Activated CD4-positive, alpha-beta memory T cell treated with anti-CD3 and anti-CD28 coated beads for 36 hours (primary cell): ENCODE measurements at places on chromosomes 3 and 15.

DNA sequence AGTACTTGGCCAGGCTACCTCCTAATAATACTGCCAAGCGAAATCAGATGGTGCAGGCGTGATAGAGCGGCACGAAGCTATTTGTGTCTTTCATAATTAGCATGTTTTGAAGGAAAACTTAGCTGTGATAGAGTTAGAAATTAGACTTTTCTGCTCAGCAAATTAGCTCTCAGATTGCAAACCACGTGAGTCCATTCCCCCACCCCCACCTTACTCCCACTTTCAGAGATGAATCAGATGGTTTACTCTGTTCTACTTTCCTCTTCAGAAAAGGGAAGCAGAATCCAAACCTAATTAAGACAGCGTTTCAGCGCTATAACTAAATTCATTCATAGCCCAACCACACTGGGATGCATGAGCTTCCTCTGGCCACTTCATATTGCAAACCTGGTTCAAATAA lies 214.6 kb downstream of the SLCO3A1 start:
- DNase-seq, result no peak

GRCh38 chr3:111831840-111832239 lies 27.2 kb upstream of the PHLDB2 start:
- peak; percentile 53 for DNase-seq

- DNase-seq, result no peak
Measured at GRCh38 chr3:79531566-79532295, 236.1 kb downstream of the ROBO1 start.

GRCh38 chr15:99434506-99435112 lies 131.2 kb upstream of the MEF2A start:
- DNase-seq, result no peak

- no peak for DNase-seq
Measured at GRCh38 chr3:45790596-45790995, 5.7 kb downstream of the SLC6A20 start.

DNA sequence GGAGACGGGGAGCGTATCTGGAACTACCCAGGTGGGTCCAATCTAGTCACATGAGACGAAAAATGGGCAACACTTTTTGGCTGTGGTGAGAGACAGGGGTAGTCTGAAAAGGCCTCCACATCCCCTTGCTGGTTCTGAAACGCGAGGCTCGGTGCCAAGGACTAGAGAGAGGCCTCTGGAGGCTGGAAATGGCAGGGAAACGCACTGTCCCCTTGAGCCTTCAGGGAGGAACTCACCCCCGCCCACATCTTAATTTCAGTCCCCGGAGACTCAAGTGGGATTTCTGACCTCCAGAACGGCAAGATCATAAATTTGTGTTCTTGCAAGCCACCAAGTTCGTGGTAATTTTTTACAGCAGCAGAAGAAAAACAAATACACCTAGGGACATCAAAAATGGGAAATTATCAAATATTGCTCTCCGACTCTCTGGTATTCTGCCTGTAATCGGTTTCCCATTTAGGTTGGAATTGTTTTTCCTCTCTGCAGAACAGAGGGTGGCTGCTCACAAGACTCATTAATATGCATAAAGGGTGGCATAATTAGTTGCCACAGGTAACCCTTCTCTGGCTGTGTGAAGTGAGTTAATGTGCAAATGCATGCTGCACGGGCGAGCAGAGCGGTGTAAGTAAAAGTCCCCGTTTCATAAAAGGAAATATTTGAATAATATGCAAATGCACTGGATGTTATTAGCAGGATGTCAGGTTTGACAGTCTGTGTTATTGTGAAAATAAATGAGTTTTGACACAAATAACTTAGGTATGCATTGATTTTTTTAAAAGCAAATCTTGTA lies 185.7 kb downstream of the ARRDC4 start:
- no peak for DNase-seq

DNA sequence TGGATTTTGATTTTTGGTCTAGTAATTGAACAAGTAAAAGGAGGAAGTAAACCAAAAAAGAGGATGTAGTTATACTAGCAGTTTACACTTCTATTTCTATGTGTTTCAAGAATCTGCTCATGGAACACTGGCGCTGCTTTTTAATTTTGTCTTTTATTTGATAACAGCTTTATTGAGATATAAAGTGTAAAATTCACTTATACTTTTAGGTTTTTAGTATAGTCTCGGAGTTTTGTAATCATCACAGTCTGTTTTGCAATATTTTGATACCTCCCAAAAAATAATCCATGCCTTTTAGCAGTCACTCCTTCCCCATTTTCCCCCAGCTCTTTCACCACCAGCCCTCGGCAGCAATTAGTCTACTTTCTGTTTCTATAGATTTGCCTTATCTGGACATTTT lies 18.0 kb downstream of the UBE2E2 start:
- DNase-seq, result no peak

GRCh38 chr3:195812366-195812765 lies 637 bp upstream of the MUC4 start:
- DNase-seq, result no peak

- no peak for DNase-seq
Measured at GRCh38 chr3:143771939-143772338, 76.3 kb downstream of the SLC9A9 start.

DNA sequence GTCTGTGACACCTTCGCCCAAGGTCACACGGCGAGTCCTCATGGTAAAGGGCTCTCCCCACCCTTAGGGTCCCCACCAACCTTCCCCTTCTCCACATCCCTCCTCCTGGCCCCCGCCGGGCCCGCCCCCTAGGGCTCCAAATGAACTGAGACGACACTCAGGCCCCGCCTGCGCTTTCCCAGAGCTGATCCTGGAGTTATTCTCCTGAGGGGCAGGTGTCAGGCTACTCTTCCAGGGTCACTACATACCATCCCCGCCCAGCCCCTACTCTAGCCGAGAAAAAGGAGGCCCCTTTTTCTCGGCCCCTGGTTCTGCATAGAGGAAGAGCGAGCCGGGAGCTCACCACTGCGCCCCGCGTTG lies 292 bp downstream of the USP4 start:
- peak; percentile 46 for DNase-seq

GRCh38 chr3:171456765-171457606 lies 3.2 kb downstream of the TNIK start:
- DNase-seq, result no peak

DNA sequence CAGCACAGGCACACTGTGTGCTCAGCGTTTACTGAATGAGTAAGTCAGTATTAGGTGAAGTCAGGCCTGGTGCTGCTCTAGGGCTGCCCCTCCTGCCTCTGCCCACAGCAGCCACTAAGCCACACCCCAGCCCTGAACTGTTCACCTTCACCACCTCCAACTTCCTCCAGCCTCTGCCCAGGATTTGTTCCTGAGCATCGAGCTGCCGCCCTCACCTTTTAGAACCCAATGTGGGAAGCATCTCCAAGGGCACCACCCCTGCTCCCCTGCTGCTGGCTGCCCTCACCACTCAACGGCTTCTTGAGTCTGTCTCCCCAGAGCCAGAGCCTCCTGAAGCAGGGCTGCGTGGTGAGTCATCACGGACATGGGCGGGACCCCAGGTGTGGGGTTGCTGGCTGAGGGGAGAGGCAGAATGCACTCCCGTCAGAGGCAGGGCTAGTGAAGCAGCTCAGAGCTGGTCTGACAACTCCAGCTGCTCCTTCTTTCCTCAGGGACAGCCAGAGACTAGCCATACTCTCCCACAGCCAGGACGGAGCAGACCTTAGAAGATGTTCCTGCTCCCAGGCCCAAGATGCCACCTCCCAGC lies 5.8 kb downstream of the HYAL2 start:
- peak; percentile 82 for DNase-seq

GRCh38 chr3:24493746-24494617 lies 668 bp downstream of the THRB start:
- DNase-seq, result no peak

- no peak for DNase-seq
Measured at GRCh38 chr15:33959844-33960548, 8.3 kb upstream of the CHRM5 start.

GRCh38 chr15:95292785-95293450 lies 1037.6 kb upstream of the NR2F2 start:
- DNase-seq, result no peak

DNA sequence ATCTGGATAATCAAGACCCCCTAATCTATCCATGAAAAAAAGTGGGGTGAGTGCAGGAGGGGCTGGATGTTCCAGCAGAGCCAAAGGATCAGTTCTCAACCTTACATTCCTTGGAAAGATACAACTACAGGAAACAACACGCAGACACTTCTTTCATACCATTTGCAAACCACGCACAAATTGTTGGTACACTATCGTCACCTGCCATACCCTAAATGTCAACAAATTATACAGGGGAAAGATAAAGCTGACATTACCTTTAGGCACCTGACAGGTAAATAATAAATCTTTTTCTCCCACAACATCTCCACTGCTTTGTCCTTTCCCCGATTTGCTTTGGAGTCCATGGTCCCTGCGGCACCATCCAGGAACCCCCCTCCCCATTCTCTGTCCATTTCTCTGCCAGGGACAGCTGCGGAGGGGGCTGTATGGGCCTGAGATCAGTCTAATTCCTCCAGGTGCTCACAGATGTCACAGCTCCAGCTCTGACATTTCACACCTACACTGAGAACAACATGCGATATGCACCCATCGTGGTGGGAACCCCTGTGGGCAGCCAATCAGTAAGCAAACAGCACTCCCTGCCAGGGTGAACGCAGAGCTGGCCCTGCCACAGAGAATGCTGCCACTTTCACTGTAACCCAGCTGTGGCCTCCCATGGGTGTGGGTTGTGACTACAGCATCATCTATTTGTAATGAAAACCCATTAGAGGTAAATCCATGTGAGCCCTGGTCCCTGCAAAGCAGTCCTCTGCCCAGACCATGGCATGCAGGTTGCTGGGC lies 37.7 kb upstream of the BCL2L10 start:
- DNase-seq, result no peak

DNA sequence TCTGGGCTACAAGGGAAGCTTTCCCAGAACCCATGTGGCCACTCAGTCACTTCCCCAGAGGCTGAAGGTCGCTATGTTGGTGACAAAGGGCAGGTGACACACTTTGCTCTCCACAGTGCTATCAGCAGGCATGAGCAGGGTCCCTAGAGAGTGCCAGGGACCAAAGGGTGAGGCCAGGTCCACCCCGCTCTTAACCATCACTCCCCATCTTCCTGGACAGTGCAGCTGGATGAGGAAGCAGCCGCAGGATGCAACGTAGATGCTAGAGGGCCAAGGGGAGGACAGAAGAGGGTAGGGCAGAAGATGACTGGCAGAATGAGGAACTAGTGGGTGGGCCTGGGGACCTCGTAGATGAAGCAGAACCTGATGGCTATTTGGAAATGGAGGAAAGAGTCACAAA lies 13.6 kb upstream of the LTF start:
- no peak for DNase-seq

- DNase-seq, result no peak
Measured at GRCh38 chr3:21573291-21573690, 177.7 kb downstream of the ZNF385D start.

DNA sequence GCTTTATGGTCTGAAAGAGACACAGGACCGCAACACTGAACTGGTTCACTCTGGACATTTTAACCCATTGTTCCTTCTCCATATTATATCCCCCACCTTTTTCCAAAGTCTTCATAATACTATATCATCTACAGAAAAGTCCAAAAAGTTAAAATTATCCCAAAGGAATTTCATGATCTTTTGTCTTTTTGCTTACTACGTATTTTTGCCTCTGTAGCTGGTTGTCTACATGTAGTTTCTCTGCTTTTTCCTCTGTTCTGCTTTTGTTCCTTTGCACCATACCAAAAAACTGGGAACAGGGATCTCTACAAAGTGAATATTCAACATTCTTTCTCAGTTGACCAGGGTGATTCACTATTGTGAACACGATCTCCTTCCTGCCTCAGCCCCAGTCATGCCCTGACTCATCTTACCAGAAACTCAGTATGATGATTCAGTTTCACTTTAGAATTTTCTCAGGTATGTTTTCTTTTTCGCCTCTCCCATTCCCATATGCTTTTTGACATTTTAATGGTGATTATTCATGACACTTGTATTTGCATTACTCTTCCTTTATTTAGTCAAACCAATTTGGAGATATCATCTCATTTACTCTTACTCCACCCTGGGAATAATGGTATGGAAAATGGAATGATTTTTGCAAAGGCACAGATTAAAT lies 14.5 kb downstream of the EMC4 start:
- DNase-seq, result peak; percentile 68

DNA sequence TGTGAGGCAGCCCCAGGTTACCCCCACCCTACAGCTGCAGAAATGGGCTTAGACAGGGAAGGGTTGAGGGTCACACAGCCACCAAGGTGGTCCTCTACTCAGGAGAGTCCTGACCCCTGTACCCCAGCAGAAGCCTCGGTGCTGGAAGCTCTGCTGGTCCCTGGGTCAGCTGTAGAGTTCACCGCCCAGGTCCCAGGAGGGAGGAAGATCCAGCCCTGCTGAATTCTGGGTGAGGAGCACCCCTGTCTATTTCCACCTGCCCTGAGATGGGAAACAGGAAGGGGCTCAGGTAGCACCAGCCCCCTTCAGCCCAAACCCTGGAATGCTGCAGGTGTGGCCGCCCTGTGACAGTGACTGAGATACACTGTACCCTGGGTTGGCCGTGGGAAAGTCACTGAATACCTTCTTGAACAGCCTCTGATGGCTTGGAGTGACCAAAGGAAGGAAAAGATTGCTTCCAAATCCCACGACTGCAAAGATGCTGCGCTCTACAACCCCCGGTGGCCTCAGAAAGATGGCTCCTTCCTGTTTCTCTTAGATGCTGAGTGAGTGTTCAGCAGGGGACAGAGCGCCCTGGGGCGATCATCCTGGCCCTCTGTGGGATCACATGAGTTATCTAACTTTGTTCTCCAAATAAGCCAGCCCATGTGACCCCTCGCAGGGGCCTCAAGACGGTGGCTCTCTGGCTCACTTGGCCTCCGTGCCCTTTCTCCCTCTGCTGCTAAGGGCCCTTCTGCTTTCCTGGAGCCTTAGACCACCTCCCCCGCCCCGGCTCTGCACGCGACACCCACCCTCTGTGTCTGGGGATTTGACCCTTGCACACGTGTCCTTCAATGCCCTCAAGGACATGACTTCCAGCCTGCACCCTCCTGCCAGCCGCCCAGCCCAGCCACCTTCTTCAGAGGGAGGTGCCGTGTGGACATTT lies 141.9 kb downstream of the NSMCE3 start:
- no peak for DNase-seq

- no peak for DNase-seq
Measured at GRCh38 chr3:189512039-189512438, 119.2 kb upstream of the TP63 start.

DNA sequence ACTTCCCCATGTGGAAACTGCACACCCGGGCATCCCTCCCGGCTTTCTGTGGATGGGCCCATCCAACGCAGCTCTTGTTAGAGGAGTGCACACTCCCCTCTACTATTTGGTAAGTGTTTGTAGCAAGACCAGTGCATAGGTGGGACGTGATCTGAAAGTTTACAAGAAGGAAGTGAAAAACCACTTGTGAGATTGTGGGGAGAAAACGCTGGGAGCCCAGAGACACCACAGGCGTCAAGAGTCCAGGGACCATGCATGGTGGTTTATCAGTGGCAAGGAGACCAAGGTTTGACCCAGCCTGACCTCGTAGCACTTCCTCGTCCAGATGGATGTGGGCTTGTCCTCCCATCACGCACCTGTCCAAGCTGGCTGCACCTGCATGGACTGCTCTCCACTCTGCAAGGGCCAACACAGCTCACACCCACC lies 51.6 kb downstream of the ATP10A start:
- no peak for DNase-seq

GRCh38 chr15:33125894-33126537 lies 68.5 kb downstream of the FMN1 start:
- DNase-seq, result no peak
